ENCODE measurements at places on chromosomes 2 and 18.

GRCh38 chr2:161988589-161988988 lies 85.4 kb downstream of the DPP4 start:
- no peak for DNase-seq

- no peak for DNase-seq
Measured at GRCh38 chr2:44671916-44672315, 269.6 kb upstream of the SIX3 start.

- DNase-seq: no peak
Measured at GRCh38 chr2:232480201-232481190, 7.1 kb downstream of the ECEL1 start.

DNA sequence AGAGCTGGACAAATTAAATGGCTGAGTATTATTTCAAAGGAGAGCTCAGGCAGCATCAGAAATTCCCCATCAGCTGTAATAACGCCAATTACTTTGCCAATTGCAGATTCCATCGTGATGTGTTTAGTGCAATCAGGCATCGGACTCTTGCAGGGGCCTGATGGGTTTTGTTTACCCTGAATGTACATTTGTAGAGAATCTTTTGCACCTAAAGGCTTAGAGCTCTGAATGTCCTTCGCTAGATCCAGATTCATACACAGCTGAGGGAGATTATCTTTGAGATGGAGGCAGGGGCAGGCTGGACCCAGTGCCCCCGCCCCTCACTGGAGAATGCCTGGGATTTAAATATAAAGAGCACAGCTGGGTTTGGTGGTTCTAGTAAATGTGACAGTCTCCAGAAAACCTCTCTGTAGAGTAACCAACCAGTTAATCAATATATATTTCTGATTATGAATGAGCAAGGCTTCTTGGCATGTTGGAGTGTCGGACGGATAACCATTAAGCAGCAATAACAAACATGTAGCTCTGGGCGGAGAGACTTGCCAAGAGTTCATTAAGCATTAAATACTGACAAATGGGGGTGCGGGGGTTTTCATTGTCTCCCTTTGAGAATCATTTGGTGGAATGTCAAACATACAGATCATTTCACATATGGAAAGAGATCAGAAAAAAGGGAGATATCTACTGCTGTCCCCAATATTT lies 200.9 kb downstream of the SETBP1 start:
- no peak for DNase-seq

- DNase-seq: no peak
Measured at GRCh38 chr2:102256276-102256675, 55.1 kb upstream of the IL1RL1 start.

DNA sequence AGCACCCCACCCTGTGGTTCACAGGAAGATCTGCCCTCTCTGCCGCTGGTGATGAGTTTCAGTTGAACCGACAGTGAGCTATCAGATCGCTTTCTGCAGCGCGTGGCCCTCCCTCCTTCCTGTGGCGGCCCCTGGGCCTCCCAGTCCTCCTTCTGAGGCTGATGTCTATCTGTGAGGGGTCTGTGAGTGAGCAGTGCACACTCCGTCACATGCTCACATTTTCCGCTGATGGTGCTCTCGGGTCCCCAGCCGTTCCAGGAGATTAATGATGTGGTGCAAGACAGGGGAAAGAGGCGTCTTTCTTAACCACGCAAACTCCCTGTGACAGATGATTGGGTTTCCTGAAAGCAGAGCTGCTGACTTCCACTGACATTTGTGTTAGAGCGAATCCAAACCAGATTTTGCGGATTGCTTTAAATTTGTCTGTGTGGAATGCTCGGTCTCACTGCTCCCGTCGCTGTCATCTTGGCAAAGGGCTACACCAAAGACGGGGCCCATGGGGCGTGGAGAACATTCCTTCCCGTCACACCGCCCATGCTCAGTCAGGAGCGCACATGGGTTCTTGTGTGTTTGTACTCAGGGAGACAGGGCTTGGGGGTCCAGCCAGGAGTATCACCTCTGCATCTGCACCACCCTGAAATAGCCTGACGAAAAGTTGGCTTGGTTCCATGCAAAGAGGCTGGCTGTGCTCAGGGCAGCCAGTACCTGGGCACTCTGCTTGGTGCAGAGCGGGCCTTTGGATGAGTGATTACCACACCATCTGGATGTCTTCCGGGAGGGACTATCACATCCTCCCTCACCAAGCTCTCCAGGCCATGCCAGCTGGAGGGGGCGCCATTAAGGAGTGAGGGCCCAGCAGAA lies 154.7 kb upstream of the HS6ST1 start:
- DNase-seq: peak; percentile 53
